ENCODE measurements at places on chromosomes 2 and 18. TPM values are rescaled to one million over a fixed set of nuclear protein-coding genes. Genes with fewer than 3 reads are reported as not detected.

- DNase-seq: no peak
- no peaks in the 10 kb centered on the region for H3K36me3 ChIP-seq
- no peaks in the 10 kb centered on the region for H3K4me1 ChIP-seq
- no peak overlapping the region for H3K27ac ChIP-seq
- no peak overlapping the region for H3K4me3 ChIP-seq
- H3K27me3 ChIP-seq: no peaks in the 10 kb centered on the region
Measured at GRCh38 chr2:16096962-16097361, 156.6 kb downstream of the MYCN start.

Gene NYAP2
- total RNA-seq: not detected

Gene RALBP1
- 38.2 TPM for total RNA-seq

DNA sequence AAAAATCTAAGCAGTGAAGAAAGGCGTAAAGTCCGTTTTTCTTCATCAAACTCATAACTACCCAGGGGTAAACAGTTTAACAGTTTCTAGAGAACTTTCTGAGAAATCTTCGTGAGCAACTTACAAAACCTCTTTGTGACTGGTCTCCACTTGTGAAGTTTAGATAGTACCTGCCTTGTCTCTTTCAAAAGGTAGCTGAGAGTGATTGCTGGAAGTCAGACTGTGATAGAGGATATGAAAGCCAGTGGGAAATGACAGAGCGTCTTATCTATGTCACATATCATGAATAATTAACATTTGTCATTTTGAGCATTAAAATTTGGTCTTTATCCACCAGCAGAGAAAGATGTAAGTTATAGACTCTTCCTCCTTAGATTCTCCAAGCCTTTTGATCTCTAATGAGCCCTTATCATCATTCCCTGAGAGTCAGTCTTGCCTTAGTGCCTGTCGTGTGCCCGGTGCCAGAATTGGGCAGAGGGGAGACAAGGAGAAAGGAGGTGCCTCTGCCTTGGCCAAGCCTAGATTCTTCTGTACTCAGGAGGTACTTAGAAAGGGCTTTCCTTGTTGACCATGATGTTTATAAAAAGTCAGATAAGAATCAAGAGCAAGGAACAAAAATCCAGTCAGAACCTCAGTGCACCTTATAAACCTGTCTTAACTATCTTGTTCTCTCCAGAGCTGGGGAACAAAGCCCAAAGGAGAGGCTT lies 205.1 kb upstream of the EPAS1 start:
- H3K27ac ChIP-seq: no peak overlapping the region
- H3K4me1 ChIP-seq: peaks cover 1% of the 10 kb centered on the region
- no peaks in the 10 kb centered on the region for H3K27me3 ChIP-seq
- H3K4me3 ChIP-seq: no peak overlapping the region

GRCh38 chr2:120985997-120986651 lies 250.5 kb downstream of the GLI2 start:
- no peaks in the 10 kb centered on the region for H3K27me3 ChIP-seq
- no peaks in the 10 kb centered on the region for H3K4me1 ChIP-seq
- H3K36me3 ChIP-seq: peaks cover 88% of the 10 kb centered on the region

DNA sequence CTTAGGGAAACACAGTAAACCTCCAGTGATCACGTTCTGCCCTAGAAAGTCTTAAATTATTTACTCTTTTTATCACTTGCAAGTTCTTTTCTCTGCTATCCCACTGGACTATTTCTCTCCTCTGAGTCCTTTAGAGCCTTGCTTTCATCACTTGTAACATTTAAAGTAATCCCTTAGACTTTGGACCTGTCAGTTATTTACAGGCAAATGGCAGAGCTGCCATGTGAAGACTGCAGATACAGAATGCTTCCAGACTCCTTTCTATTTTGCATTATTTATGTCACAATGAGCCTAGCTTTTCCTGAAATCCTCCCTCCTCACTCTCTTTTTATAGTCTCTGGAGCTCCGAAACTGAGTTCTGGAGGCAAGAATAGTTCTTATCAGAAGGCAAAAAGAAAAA lies 325.6 kb upstream of the TRIB2 start:
- no peak for DNase-seq
- no peaks in the 10 kb centered on the region for H3K4me1 ChIP-seq
- no peak overlapping the region for H3K27ac ChIP-seq
- H3K27me3 ChIP-seq: peaks cover 2% of the 10 kb centered on the region
- no peak overlapping the region for H3K4me3 ChIP-seq

Gene SLC8A1
- 57.0 TPM for total RNA-seq

- H3K4me1 ChIP-seq: no peaks in the 10 kb centered on the region
- no peak for DNase-seq
- no peaks in the 10 kb centered on the region for H3K36me3 ChIP-seq
- H3K4me3 ChIP-seq: no peak overlapping the region
Measured at GRCh38 chr2:176178038-176178756, 10.3 kb upstream of the HOXD1 start.

Gene NLRC4
- total RNA-seq: not detected

GRCh38 chr2:176766005-176766404 lies 446.6 kb upstream of the HNRNPA3 start:
- H3K4me3 ChIP-seq: no peak overlapping the region
- no peak overlapping the region for H3K27ac ChIP-seq
- no peaks in the 10 kb centered on the region for H3K4me1 ChIP-seq
- H3K27me3 ChIP-seq: no peaks in the 10 kb centered on the region

GRCh38 chr2:138086576-138086975 lies 122.3 kb downstream of the HNMT start:
- H3K4me1 ChIP-seq: no peaks in the 10 kb centered on the region
- DNase-seq: peak; percentile 51
- no peak overlapping the region for H3K4me3 ChIP-seq
- no peaks in the 10 kb centered on the region for H3K36me3 ChIP-seq
- H3K27ac ChIP-seq: no peak overlapping the region

Data from IMR-90 (cell line).